Stimulated activated CD4-positive, alpha-beta T cell treated with anti-CD3 and anti-CD28 coated beads, Interleukin-15, amount 100 ng/mL, for 1 hour (primary cell): ENCODE measurements at places on chromosomes 1 and 21.

GRCh38 chr1:204673909-204674649 lies 11.5 kb downstream of the LRRN2 start:
- no peak for DNase-seq

DNA sequence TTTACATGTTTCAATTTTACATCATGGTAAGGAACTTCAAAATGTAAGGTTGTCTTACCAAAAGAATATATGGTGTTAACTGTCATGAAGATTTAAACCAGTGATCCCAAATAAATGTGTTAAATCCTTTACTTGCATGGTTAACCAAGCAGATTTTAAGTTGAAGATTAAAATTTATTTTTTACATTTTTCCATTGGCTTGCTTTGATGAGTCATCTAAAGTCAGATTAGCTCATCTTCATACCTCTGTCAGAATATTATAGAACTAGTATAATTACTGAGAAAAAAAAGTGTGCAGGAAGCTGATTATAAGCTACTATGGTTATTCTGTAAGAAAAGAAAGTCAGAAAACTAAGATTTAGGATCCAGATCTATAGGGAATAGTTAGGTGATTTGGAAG lies 95.3 kb upstream of the DPH5 start:
- no peak for DNase-seq

- DNase-seq: no peak
These were observed 37.3 kb downstream of the CHAF1B start for GRCh38 chr21:36422279-36423098.

DNA sequence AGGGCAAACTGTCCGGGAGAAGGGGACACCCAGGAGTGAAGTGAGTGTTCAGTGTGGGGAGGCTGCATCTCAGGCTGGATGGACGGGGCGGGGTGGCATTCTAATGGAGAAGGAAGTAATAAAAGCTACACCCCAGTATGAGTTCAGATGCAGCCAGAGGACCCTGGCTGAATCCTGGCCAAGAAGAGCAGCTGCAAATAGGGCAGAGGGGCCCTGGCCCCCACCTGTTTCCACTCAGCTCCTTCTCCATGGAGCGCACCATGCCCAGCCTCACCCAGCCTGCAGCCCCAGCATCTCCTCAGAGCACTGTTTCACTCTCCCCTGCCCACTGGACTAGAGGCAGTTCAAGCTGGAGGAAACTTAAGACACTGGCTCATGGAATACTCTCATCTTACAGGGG lies 46.4 kb downstream of the KCND3 start:
- no peak for DNase-seq

DNA sequence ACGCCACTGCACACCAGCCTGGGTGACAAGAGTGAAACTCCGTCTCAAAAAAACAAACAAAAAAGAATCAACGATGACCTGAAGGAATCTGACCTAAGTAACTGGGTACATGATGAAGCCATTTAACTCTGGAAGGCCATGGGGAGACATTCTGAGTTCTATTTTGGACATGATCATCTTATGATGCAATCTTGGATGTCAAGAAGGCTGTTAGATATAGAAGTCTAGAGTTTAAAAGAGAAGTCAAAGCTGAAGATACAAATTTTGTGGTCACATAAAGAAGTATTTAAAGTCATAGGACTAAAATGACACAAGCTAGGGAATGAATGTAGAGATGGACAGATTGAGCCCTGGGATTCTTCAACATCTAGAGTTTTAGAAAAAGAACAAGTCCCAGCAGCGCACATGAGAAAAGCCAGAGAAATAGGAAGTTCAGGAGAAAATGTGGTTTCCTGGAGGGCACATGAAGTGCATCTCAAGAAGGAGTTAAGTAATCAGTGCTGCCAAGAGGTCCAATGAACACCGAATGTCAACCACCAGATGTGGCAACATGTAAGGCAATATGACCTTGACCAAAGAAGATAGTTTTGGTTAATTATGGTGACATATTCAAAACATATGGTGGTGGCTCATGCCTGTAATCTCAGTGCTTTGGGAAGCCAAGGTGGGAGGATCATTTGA lies 26.8 kb downstream of the ELK4 start:
- no peak for DNase-seq

- no peak for DNase-seq
These were observed 47.6 kb upstream of the VAV3 start for GRCh38 chr1:108012553-108012952.

DNA sequence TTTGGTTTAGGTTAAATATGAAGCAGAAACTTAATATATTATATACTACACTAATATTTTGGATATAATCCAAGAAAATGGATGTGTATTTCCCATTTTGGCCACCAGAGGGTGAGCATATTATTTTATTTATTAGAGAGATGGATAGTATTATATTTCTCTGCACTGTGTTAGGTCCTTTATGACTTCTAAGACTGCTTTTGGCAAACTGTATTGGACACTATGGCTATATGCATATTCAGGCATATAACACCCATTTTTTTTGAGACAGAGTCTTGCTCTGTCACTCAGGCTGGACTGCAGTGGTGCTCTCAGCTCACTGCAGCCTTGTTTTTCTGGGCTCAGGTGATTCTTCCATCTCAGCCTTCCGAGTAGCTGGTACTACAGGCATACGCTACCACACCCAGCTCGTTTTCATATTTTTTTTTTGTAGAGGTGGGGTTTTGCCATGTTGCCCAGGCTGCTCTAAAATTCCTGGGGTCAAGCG lies 17.8 kb upstream of the PGM1 start:
- no peak for DNase-seq

GRCh38 chr1:162359523-162360236 lies 17.0 kb downstream of the SPATA46 start:
- DNase-seq: no peak

GRCh38 chr1:242847390-242847993 lies 323.0 kb upstream of the PLD5 start:
- DNase-seq: no peak

DNA sequence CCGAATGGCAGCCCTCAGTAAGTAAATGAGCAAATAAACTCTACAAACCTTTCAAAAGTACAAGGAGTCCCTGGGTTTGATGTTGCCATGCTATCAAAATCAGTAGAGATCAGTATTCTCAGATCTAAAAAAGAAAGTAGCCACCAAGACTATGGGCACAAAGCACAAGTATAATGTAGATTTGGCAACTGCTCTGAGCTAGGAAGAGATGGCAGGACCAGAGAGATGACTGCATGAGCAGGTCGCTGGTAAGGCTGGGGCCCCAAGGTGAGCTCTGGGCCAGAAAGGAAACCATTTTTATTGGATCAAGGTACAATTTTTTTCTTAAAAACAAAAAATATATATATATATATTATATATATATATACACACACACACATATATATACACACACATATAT lies 3.1 kb upstream of the ADORA3 start:
- no peak for DNase-seq
